ENCODE measurements at places on chromosomes 2 and 18.
A peak's percentile ranks its signal among the peaks of the same experiment; 100 is the strongest.

GRCh38 chr18:55228191-55228590 lies 268.9 kb upstream of the CCDC68 start:
- DNase-seq = no peak

GRCh38 chr2:151827564-151828142 lies 568 bp downstream of the ARL5A start:
- no peak for DNase-seq

GRCh38 chr2:149084924-149085795 lies 46.7 kb downstream of the LYPD6B start:
- no peak for DNase-seq

DNA sequence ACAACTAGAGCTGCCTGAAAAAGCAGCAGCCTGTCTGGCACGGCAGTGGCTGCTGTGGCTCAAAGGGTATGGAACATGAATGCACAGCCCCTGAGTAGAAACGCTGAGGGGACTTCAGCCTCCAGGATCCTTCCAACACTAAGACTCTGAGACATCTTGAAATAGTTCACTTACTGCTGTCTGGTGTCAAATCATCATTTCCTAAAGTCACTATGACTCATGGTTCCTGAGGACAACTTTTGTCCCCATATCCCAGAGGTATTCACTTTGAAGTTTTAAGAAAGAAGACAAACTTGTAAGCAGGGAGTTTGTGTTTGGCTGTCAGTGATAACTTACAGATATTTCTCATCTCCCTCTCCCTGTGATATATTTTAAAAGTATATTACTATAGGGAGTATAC lies 33.3 kb upstream of the NEB start:
- DNase-seq = no peak

DNA sequence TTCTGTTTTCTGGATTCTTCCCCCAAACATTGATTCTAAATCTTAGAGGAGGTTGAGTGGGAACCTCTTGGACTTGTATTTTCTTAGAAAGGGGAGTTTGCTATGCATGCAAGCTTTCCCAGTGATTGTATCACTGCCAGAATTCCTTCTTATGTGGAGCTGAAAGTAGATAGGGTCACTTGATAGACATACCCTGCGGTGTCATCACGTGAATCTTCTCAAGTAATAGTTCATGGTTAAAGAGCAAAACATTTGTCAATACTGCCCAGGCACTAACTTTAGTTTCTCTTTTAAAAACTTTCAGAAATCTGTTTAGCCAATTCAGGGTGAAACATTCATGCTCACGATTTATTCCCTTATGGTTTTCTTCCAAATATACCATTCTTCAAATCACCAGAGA lies 6.4 kb downstream of the PMAIP1 start:
- no peak for DNase-seq

DNA sequence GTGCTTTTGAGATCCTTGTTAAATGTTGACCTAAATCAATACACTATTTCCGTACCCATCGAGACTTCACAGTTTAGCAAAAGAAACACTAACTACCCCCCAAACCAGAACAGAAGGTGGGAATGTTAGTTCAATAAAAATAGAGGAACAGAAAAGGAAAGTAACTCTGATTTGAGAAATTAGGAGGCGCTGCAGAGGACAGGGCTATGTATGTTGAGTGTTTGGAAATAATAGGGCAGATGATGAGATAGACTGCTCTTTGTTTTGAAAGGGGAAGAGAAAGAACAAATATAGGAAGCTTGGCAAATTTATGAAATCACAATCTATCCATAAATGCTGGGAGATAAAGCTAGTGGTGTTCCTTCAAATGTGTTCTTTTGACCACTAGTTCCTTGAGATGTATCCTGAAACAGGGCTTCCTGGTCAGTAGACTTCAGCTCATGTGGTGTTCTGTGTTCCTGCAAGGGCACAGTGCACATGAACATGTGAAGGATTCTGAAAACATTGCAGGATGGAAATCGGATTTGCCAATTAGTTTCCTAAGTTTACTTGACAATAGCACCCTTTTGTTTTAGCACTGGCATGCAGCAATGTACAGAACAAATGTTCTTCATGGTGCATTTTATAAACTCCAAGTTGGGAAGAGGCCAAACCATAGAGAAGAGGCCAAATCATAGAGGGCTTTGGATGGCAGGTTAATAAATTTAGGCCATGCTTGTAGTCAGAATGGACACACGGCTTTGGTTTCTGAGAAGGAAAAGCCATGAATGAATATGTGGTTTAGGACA lies 39.8 kb downstream of the RHBDD1 start:
- no peak for DNase-seq

GRCh38 chr2:19722531-19722971 lies 179.2 kb downstream of the TTC32 start:
- DNase-seq = no peak

DNA sequence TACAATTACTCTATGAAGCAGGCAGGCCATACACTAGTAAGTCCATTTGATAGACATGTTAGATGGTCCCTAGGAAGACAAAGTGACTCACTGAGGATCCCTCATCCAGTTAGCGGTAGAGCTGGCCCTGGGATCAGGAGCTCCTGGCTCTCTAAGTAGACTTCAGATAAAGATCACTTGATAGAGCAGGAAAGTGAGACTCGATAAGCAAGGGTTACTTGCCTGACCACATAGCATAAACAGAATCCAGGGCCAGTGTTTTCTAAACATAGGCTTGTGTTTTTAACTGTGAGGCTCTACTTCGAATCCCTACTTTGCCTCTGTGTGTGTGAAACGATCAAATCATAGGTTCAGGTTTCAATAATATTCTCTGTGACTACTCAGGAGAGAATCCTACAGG lies 355.2 kb upstream of the TRIB2 start:
- DNase-seq = no peak

- DNase-seq = no peak
Observed at GRCh38 chr2:100934504-100935371, 67.4 kb upstream of the RPL31 start.

DNA sequence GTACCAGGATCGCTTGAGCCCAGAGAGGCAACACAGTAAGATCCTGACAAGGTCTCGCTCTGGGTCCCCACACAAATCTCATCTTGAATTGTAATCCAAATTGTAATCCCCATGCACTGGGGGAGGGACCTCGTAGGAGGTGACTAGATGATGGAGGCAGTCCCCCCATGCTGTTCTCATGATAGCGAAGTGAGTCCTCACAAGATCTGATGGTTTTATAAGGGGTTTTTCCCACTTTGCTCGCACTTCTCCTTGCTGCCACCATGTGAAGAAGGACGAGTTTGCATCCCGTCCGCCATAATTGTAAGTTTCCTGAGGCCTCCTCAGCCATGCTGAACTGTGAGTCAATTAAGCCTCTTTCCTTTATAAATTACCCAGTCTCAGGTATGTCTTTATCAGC lies 46.0 kb upstream of the SERTAD2 start:
- peak; percentile 43 for DNase-seq

DNA sequence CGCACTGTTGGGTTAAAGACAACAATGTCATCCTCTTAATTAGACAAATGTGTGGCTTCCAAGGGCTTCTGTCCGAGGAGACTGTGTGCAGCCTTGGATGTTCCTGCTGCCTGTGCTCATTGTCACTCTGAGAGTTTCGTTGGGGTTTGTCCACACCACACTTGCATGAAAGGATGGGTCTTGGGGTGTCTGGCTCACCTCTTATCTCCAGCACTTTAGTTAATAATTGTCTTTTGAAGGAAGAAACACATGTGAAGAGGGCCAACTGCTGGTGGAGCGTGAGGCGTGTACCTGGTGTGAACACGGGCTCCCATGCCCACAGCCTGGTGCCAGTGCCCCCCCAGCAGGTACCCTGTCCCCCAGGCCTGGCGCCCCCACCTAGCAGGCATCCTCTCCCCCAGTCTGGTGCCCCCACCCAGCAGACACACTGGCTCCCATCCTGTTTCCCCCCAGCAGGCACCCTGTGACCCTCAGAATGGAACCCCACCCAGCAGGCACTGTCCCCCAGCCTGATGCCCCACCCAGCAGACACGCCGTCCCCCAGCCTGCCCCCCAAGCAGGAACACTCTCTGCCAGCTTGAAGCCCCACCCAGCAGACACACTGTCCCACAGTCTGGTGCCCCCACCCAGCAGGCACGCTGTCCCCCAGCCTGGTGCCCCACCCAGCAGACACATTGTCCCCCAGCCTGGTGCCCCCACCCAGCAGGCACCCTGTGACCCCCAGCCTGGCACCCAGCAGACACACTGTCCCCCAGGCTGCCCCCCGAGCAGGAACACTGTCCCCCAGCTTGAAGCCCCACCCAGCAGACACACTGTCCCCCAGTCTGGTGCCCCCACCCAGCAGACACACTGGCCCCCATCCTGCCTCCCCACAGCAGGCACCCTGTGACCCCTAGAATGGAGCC lies 96.3 kb upstream of the TMEM18 start:
- no peak for DNase-seq

DNA sequence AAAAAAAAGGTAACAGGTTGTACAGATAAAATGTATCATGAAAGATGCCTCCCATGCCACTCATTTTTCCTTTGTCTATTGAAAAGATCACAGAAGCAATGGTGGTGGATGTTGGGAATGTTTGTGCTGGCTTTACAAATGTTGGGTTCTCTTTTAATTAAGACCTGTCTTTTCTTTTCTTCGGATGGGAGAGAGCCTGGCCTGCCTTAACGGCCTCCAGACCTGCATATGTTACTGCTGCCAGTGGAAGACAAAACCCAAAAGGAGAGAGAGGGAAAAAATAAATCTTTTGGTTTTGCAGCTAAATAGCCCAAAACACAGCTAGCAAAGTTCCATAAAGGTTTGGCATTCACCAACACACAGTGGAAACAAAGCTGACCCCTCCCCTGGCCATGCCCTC lies 50.5 kb upstream of the FZD7 start:
- DNase-seq = no peak

DNA sequence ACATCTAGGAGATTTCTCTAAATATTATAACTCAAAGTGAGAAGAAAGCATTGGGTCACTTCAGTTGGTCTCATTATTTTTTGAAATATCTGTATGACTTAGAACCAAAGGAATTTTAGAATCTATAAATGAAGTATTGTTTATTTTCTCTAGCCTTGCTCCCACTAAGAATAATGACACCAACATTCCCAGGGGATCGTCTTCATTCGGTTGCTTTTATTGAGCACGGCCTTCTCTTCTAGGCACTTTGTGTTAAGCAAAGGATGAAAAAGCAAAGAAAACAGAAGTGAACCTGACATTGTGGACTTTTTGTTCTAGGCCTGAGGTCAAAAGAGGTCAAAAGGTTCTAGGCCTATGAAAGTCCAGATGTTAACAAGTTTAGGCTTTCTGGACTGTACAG lies 231.9 kb downstream of the GALR1 start:
- DNase-seq = no peak

DNA sequence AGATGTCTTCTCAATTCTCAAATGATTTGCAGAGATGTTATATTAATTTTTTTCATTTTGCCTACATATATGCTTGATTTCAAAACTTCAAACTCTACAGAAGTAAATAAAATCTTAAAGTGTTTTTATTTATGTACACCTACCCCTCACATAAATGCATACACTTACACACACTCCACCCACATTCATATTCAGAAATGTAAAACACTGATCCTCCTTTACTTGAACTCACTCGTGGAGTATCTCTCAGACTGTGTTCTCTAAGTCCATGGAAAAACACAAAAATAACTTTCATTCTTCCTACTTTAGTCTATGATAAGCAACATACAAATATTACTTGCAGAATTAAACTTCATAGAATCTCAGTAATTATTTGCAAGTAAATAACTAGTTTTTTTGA lies 209.1 kb upstream of the RBMS1 start:
- no peak for DNase-seq

DNA sequence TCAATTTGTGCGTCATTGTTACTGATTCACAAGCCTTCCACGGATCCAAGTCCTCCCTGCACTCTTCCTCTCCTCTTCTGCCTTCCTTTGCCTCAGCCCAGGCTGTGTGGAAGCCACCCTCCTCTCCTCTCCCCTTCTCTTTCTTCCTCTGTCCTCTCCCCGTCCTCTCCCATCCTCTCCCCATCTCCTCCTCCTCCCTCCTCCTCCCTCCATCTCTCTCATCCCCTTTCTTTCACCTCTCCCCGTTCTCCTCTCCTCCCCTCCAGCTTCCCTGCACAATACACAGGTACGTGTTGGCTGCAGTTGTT lies 183.5 kb downstream of the SEPTIN10 start:
- no peak for DNase-seq

DNA sequence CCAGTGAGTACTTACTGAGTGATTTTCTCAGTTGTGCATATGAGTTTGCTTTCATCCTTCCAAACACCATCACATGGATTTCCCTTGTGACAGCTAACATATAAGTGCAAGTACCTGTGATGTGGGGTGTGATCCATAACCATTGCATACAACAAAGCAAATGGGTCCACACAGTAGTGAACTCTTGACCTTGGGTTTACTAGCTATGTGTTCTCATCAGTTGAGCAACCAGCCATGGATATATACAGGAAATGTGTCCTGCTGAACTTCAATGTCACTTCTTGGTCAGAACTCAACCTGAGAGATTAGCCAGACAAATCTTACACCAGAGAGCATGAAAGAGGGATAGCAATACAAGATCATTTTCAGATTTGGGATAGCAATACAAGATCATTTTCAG lies 420.9 kb upstream of the KCNH7 start:
- DNase-seq = no peak

DNA sequence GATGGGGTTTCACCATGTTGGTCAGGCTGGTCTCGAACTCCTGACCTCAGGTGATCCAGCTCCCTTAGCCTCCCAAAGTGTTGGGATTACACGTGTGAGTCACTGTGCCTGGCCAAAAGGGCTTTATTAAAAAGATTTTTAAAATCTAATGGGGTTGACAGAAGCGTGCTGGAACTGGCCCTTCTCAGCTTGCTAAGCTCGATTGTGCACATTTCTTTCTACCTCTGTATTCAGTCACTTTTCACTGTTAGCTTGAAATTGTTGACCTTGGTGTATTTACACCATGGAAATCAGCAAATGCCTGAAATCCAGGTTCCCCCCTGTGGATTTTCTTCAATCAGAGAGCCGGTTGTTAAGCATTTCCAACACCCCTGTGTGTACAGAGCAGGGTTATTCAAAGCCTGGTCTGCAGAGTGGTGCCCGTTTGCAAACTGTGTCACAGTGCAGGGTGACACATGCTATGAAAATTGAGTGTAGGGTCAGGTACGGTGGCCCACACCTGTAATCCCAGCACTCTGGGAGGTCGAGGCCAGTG lies 140.2 kb downstream of the TGIF1 start:
- DNase-seq = no peak

GRCh38 chr2:85785027-85785822 lies 31.4 kb downstream of the ATOH8 start:
- no peak for DNase-seq

DNA sequence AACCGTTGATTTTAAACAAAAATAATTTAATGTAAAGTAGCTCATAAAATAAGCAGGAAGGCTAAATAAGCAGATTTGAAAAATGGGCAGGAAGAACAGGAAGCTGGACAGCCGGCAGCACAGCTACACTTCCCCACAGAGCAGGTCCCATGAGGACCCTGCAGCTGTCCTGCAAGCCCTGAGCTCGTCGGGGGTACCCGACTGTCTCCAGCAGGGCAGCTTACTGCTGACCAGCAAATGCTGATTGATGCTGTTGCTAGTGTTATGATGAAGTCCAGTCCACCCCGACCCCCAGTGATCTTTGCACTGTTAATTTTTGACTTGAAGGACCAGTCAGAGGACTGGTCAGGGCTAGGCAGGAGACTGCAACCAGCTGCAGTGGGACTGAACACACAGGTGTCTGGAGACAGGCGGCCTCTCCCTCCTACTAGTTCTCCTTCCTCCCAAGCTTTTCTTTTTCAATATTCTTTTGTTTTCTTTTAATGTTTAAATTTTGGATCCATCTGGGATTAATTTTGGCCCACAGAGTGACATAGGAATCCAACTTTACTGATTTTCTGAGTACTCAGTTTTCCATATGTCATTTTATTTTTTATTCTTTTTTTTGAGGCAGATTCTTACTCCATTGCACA lies 27.7 kb downstream of the POLE4 start:
- no peak for DNase-seq
